Large intestine (tissue), 12 donors: ENCODE measurements at places on chromosomes 4 and X.

GRCh38 chr4:152687974-152688599 is 8.3 kb upstream of the TMEM154 start:
- DNase-seq, result no peak

DNA sequence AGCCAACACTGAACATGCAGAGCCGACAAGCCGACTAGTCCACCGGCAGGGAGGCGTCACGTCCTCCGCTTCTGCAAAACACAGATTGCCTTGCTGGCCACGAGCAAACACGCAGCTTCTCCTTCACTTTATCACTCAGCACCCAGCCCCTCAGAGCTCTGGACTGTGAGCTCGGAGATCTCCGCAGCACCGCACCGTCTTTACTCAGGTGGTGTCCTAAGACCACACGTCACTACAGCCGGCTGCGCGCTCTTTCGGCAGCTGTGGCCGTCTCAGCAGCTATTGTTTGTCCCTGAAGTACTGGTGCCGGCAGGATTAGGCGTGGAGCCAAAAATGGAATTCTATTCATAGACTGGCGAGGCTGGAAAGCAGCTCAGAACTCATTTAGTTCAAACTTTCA is 72.0 kb downstream of the FAT1 start:
- no peak for DNase-seq

DNA sequence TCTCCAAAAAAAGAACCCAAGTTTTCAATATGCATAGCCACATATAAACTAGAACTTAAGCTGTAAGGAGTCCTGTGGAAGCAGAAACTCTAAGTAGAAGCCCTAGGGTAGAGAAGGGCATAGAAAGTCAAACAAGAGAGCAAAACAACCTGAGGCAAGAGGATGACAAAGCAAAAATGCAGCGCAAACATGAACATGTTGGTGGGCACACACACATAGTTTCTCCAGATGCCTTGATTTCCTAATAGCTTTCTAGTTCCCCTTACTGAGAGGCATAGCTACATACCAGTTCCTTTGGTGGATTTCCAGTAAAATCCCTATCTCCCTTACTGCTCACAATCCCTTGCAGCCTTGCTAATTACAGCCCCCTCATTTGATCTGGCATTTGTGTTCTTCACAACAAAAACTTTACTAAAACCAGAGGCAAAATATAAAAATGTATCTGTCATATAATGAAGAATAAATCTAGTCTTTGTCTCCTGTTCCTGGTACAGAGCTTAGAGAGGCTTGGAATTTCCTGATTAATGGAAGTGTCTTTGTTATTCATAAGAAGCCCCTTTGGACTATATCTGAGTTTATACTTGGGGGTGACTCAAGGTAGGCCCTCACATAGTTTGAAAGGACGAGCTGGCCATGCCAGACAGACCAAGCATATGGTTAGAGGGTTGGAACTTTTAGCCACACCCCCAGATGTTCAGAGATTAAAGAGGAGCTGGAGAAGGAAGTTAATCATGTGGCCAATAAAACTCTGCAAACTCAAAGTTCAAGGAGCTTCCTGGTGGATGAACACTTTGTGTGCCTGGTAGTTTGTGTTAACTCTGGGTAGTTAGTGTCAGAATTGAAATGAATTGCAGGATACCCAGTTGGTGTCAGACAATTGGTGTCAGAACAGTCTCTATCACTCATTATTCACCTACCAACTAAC is 52.7 kb upstream of the ZCCHC13 start:
- peak; percentile 83 for DNase-seq

- DNase-seq, result peak; percentile 82
Measured at GRCh38 chrX:48897157-48897624, 377 bp downstream of the TIMM17B start.

DNA sequence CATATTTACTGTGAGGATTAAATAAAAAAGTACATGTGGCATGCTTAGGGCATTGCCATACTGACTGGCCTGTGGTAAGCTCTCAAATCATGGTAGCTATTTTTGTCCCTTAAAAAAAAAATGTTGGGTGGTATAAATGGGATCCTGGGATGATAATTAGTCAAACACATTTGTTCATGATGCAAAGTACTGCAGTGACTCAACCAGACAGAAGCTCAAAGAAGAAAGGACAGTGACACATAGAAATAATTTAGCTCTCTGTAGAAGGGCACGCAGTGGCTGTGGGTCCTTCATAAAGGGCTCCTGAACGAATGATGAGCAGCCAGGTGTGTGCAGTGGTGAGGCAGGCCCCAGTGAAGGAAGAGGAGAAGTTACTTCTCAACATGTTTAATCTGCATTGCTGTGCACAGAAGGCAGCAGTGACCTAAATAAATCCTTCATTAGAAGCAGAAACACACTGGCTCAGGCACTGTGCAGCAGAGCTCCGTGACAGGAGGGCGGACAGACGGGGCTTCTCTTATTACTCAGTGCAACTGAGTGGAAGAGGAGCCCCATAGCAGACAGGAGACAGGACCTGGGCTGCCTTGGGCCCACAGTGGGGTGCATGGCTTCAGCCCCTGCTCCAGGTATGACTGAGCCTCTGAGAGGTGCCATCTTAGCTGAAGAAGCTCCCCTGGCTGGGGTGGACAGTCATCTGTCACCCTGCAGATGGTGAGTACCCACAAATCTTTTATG is 20.3 kb downstream of the HS3ST1 start:
- DNase-seq, result no peak
